ENCODE measurements at places on chromosomes 13 and 19.
A peak's percentile ranks its signal among the peaks of the same experiment; 100 is the strongest.

DNA sequence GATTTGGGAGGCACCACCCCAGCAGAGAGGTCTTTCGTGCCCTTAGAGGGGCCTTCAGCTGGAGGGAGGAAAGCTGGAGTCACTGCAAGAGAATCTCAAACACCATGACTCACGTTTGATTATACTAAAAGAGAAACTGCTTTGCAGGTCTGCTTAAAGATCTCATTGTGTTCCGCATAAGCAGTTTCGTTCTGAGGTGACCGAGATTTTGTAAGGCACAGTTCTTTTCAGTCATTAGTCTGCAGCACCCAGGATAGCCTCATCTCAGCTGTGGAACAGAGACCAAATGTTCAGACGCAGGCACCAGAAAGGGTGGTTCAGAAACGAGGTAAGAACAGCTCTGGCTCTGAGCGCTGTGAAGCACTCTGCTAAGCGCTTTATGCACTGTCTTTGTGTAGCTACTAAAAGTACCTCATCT, 71.2 kb upstream of the GTF3A start:
- peak; percentile 22 for DNase-seq

- DNase-seq: no peak
Measured at GRCh38 chr13:48400850-48401291, 12.0 kb downstream of the LPAR6 start.

- no peak for DNase-seq
Measured at GRCh38 chr13:87376081-87376480, 295.1 kb upstream of the SLITRK5 start.

DNA sequence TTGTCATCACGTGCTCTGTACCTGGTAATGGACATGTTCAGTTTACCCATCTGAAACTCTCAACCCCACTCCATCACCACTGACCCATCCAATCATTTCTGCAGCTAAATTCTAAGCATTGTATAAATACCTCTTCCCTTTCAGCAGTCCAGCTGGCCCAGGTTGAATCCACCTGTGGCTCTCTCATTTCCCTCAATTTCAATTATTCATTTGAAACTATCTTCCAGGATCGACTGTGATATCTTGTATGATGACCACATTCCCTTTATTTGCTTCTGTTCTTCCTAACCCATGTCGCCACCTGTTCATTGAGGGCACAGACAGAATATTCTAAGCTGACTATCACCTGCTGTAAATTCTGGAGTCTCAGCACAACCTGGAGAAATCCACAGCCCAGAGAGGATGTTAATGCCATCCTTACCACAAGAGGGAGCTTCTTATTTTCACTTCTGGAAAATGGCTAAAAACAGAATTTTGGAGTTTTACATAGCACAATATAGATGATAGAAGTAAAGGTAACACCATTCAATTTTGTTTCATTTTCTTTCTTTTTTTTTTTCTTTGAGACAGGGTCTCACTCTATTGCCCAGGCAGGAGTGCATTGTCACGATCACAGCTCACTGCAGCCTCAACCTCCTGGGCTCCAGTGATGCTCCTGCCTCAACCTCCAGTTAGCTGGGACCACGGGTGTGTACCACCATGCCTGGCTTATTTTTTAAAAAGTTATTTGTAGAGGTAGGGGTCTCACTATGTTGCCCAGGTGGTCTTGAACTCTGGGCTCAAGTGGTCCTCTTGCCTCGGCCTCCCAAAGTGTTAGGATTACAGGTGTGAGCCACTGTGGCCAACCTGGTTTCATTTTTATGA, 38.6 kb downstream of the ZNF823 start:
- DNase-seq: peak; percentile 19

DNA sequence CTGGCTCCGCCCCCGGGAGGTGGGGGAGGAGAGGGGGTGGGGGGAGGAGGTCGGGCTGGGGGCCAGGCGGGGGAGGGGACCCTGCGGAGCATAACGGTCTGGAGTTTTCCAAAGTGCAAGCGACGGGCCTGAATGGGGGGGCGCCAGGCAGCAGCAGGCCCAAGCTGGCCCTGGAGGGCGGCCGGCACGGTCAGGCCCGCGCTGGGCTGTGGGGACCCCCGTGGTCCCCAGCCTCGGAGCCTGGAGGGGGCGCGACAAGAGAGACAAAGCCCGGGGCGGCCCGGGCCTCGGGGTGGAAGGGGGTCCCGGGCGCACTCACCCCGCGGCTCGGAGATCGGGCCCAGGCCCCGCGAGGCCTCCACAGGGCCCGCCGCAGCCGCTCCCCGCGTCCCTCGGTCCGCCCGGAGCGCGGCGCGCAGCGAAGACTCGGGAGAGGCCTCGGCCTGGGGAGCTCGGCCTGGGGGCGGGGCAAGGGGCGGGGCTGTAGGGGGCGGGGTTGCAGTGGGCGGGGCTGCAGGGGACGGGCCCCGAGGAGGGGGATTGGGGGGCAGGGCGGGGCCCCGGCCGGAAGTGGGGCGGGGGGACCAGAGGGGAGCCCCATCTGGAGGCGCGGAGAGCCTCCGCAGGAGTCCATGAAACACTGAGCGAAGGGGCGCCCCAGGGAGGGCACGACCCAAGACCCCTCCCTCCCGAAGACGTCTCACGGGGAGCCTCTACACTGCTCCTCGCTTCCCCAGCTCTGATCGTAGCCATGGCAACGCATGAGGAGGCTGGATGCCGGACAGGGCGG, 47.6 kb downstream of the PTPRS start:
- DNase-seq: peak; percentile 20

GRCh38 chr19:37779127-37780005, at the start of gene ZNF573:
ZNF573 (minus strand) TSS chr19:37779586; CDS start chr19:37773729, 5,857 bp downstream.
- DNase-seq: peak; percentile 85

GRCh38 chr13:85812282-85812681, 13.1 kb upstream of the SLITRK6 start:
- DNase-seq: no peak

- no peak for DNase-seq
Measured at GRCh38 chr13:33099860-33100259, 83.6 kb downstream of the KL start.

GRCh38 chr13:25668345-25668744, 296.6 kb downstream of the ATP8A2 start:
- DNase-seq: no peak

DNA sequence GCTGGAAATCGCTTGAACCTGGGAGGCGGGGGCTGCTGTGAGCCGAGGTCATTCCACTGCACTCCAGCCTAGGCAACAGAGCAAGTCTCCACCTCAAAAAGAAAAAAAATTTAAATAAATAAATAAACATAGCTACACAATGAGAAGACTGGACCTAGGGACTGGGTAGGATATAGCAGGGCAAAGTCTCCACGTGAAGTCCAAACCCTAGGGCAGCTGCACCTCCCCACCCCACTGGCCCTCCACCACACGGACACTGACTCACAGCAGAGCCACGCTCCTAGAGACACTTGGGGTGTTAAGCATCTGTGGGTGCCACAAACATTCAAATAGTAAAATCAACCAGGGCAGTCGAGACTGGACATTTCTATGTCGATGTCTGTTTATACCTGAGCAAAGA, 7.1 kb downstream of the LATS2 start:
- no peak for DNase-seq

DNA sequence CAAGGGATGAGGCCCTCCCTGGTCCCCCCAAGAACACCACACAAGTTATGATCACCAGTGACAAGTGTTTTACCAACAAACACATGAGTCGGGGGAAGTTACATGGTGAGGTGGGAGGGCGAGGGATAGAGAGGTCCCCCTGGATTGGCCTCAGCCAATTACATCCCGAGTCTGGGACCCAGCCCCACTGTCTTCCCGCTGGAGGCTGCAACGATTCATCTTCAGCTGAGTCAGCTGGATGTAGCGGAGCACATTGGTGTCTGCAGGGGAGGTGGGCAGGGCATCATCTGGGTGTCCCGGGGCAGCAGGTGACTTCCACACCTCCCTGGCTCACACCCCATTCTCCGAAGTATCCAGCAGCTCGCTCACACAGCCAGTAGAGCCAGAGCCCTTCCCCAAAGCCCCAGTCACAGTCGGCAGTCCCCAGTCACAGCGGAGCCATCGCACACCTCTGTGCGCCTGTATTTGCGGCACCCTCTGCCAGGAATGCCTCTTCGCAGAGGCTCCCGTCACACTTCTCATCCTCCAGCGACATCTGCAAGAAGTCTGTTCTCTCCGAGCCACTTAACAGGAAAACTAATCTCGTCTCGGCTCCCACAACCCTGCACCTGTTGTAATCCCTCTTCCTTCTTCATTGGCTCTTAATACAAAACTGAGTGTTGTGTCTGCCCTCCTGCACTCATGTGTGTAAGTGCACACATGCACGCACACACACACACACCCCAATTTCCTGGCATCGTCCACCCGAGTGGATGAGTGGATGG, 2.0 kb downstream of the TTC9B start:
- no peak for DNase-seq

DNA sequence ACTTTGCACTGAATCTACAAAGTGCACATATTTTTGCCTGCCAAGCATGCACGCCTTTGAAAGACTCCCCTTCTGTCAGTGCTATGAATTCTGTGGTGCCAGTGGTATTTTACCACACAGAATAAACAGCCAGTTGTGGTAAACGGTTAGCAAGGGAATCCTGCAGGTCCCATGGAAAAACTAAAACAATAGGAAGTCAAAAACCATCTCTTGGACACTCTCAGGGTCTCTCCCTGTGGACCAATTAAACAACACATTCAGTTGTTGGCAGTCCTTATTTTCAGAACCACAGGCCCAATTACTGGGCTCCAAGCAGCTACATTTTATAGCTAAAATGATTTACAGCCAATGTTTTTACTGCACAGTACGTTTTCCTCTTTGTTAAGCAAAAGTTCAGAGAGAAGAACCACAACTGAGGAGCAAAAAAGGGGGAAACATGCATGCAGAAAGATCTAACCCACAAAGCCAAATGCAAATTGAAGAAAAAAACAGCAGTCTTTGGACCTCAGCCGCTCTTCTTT, 116.9 kb downstream of the KCTD12 start:
- no peak for DNase-seq

- DNase-seq: no peak
Measured at GRCh38 chr13:45331123-45331619, 9.8 kb downstream of the TPT1 start.

DNA sequence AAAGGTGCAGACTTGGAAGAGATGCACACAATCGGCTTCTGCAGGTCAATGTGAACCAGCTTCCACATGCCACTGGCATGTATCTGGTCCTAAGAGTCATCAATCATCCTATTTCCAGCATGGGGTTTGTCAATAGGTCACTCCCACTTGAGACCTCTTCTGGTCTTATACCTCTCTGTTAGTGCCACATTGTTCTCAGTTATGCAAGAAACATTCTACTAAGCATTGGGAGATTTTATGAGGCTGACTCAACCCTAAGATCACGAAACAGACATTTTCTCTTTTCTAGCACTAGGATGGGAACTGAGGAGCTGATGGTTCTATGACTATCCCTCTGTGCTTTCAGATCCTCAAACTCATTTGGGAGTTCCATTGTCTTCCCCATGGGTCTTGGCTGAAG, 581.5 kb upstream of the KLF12 start:
- no peak for DNase-seq

DNA sequence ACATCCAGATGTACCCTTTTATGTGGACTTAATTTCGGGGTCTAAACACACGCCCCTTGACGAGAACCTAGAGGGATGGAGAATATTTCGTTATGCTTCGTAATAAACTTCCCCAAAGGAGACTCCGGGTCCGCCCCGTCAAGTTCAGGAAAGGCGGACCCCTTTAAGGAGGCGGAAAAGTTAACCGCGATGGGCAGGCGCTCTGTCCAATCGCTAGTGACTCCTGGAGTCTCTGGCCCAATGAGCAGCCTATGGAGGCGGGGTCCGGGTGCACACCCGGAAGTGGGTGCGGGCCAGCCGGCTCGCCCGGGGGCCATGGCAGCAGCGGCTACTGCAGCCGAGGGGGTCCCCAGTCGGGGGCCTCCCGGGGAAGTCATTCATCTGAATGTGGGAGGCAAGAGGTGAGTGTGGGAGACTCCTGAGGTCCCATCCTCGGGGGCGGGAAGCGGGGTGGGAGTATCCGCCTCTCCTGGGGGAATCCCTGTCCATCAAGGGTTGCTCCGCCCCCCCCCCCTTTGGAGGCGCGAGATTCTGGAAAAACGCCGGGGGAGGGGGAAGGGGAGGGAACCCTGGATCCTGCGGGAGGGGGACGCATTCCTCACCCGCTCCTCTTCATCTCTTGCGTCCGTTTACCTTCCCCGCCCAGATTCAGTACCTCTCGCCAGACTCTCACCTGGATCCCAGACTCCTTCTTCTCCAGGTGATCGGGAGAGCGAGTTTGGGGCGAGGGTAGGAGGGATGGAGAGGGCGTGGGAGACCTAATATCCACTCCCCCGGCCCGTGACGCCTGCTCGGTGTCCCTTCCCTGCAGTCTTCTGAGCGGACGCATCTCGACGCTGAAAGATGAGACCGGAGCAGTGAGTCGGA, at the start of gene SHKBP1:
Gene SHKBP1, plus strand, starts transcription at position 289 of the 867 bp plus-strand sequence. Its CDS starts 27 bp downstream, at position 316.
- DNase-seq: peak; percentile 90

GRCh38 chr19:39915101-39915847, 19.2 kb downstream of the FCGBP start:
- no peak for DNase-seq

GRCh38 chr19:1125601-1126467, 22.0 kb downstream of the GPX4 start:
- DNase-seq: no peak

DNA sequence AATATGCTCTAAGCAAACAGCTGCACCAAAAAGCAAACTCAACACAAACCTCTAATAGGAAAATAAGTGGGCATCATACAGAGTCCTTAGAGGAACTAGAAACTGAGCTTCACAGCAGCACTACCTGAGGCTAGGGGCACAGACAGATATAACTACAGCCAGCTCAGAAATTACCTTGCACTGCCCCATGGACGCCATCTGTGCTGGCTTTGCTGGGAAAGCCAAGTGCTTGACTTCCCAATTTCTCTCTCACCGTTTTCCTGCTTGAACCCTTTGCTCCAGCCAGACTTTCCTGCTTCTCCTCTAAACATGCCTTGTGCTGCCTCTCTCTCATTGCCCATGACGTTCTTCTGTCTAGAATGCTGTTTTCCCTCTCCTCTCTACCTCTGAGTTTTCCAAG, 29.3 kb downstream of the MTUS2 start:
- DNase-seq: no peak

DNA sequence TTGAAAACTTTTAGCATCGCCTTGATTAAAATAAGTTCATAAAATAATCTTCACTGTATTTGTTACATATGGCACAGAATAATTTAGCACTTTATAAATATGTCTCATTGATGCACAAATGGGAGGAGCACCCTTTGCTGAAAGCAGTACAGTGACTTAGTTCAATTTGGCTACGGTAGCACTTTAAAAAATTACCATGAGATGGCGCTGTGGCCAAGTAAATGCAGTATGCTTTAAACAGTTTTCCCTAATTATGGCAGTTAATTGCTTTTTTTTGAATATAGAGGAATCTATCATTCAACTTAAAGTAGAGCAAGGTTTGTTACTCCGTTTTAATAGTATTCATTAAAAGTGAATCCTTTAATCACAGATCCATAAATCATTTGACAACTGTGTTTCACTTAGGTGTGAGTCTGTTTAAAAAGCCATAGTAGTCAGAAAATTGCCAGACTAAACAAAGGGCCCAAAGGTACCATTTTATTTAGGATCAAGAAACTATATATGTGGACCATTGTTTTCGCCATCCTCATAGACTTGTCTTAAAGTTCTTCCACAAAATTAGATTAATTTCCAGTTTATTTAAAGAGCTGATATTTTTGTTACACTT, 34.7 kb upstream of the ESD start:
- DNase-seq: peak; percentile 40

GRCh38 chr13:33004511-33004910, 11.7 kb upstream of the KL start:
- no peak for DNase-seq

GRCh38 chr19:31529121-31529520, 179.9 kb upstream of the TSHZ3 start:
- no peak for DNase-seq

All from memory B cell (primary cell).